ENCODE measurements at places on chromosomes 2 and 18. TPM values are rescaled to one million over a fixed set of nuclear protein-coding genes. Genes with fewer than 3 reads are reported as not detected.

M1AP gene
- total RNA-seq = not detected

OR6B2 gene
- total RNA-seq = not detected

BMP10 gene
- total RNA-seq = not detected

ABHD1 gene
- total RNA-seq = not detected

GLI2 gene
- total RNA-seq = 8.7 TPM

CDH19 gene
- total RNA-seq = not detected

DSC2 gene
- 4.9 TPM for total RNA-seq

AKAIN1 gene
- total RNA-seq = not detected

TLX2 gene
- not detected for total RNA-seq

PLCL1 gene
- 0.13 TPM for total RNA-seq

PAX8 gene
- 3.4 TPM for total RNA-seq

ADAM23 gene
- total RNA-seq = not detected

C2orf15 gene
- total RNA-seq = 4.9 TPM

PCARE gene
- not detected for total RNA-seq

HOXD11 gene
- not detected for total RNA-seq

CYRIA gene
- not detected for total RNA-seq

TNFRSF11A gene
- total RNA-seq = 7.4 TPM

GALNT5 gene
- total RNA-seq = 1.1 TPM

UGT1A7 gene
- 8.9 TPM for total RNA-seq

DNAH6 gene
- total RNA-seq = 0.05 TPM

IL1R2 gene
- total RNA-seq = 3.9 TPM

SLC16A14 gene
- 0.23 TPM for total RNA-seq

ATP6V1B1 gene
- 43.9 TPM for total RNA-seq

TGFA gene
- 43.3 TPM for total RNA-seq

DNAH7 gene
- total RNA-seq = 0.58 TPM

GAREM2 gene
- total RNA-seq = 0.33 TPM

IL1R1 gene
- total RNA-seq = 0.61 TPM

TXNL4A gene
- total RNA-seq = 63.4 TPM

VPS54 gene
- total RNA-seq = 8.5 TPM

AQP12B gene
- not detected for total RNA-seq

ZNF385B gene
- not detected for total RNA-seq

PSMG2 gene
- total RNA-seq = 55.7 TPM

STON1 gene
- 0.29 TPM for total RNA-seq

ANKRD53 gene
- total RNA-seq = not detected

TFPI gene
- 30.4 TPM for total RNA-seq

PROM2 gene
- 72.2 TPM for total RNA-seq

FOXD4L1 gene
- total RNA-seq = not detected

C2orf72 gene
- total RNA-seq = 2.1 TPM

CRYBA2 gene
- total RNA-seq = not detected

CFC1 gene
- not detected for total RNA-seq

NCL gene
- total RNA-seq = 227 TPM

LYG2 gene
- total RNA-seq = not detected

Data from HT-29 (cell line).